ENCODE measurements at places on chromosomes 5 and 9.

DNA sequence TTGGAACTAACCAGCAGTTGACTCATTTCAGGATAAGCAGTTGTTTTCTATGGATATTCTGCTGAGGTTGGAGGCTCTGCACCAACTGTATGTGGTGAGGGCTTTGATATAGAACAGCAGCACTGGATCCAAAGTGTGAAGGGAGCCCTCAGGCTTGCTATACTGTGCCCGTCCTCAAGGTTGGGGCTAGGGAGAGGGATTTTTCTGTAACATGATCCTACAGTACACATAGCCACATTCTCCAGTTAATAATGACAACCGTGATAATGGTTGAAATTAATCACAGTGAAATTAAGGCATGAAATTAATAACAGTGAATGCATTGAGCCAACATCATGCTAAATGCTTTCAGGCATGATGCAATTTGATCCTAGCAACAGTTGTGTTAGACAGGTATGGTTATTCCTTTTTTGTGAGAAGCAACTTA is 36.7 kb downstream of the ARHGAP26 start:
- DNase-seq, result no peak

DNA sequence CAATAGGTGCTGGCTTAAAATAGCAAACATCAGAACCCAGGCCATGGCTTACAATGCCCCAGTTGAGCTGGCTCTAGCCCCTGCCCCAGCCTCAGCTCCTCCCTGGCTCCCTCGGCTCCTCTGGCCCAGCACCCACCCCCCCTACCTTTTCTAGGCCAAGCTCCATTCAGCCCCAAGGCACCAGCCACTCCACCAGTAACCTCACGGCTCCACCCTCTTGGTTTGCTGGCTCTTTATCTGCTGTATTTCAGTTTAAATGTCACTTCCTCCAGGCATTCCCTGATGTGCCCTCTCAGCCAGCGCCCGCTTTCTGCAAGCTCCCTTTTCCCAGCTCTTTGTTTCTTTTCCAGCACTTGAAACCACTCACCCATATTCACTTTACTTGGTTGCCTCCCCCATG is 10.6 kb downstream of the C1QTNF2 start:
- DNase-seq, result no peak

DNA sequence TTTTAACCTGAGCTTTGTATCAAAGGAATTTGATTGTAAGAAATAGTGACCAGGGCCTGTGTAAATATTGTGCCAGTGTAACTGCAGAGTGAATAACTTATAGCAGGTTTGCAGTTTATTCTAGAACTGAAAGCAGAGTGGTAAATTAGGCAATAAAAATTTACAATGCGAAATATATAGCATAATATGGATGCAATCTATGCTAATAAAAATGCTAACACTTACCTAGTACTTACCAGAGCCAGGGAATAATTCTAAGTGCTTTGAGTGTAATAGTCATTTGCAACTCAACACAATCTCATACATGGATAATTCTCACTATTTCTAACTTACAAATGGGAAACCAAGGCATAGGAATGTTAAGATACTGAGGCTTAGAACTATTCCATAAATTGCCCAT is 303.4 kb downstream of the ISL1 start:
- no peak for DNase-seq

DNA sequence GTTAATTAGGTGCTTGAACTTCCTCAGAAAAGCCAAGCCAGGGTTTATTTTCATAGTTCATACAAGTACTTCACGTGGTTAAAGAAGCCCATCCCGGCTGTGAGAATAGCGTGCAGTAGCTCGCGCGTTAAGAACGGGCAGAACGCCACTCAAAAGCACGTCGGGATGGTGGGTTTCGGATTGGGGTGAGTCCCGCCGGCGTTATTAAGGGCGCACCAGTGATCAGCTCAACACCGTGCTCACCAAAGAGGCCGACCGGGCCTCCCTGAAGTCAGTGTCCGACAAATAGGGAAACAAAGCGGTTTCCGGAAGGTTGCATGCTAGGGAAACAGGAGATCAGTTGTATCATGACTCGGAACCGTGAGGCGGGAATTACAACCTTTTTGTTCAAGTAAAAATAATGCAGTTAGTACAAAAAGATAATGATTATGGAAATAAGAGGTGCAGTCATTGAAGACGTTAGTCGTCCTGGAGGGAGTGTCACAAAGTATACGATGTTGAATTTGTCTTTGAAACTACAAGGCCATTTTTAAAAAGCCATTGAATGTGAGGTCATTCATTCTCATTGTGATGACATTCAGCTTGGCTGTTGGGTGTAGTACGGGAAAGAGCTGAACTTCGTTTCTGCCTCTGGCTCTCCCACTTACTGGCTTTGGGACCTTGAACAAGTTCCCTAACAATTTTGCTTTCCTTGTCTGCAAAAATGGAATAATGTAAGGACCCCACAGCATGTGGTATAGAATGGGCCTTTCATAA is 992 bp downstream of the SETD9 start:
- peak; percentile 43 for DNase-seq

DNA sequence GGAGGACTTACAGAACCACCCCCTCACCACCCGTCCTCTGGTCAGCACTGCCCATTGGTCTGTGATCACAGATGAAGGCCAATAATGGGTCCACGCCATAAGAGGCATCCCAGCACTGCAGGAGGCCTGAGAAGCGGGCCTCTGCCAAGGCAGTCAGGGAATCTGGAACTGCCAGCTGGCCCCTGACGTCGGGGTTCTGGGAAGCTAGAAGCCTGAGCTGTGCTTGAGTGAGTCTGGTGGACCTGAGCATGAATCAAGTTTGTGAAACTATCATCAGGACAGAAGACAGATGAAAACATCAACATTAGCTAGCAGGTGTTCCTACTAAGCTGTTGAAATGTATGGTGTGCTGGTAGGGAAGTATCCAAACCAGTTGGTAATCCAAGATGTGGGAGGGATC is 7.8 kb downstream of the ANGPTL2 start:
- no peak for DNase-seq

GRCh38 chr5:158755986-158756385 is 343.7 kb downstream of the EBF1 start:
- no peak for DNase-seq

- DNase-seq, result no peak
These were observed 101.9 kb downstream of the HTR1A start for GRCh38 chr5:63860379-63860778.

GRCh38 chr5:132086277-132086794 is 12.7 kb downstream of the CSF2 start:
- peak; percentile 93 for DNase-seq

DNA sequence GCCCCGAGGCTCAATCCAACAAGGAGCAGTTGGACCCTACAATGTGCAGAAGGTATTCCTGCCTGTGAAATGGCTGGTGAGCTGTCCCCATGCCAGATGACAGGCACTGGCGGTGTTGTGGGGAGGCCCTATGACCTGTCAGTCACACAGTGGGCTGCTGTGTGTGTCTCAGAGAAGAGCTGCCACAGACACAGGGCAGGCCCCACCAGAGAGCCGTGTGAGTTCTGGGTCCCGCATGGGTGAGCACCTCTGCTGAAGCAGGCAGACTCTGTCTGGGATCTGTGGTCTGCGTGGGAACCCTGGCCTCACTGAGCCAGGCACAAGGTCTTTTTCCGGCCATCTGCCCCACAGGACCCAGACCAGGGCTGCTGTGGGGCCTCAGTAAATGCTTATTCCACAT is 37.3 kb upstream of the PITX1 start:
- no peak for DNase-seq

DNA sequence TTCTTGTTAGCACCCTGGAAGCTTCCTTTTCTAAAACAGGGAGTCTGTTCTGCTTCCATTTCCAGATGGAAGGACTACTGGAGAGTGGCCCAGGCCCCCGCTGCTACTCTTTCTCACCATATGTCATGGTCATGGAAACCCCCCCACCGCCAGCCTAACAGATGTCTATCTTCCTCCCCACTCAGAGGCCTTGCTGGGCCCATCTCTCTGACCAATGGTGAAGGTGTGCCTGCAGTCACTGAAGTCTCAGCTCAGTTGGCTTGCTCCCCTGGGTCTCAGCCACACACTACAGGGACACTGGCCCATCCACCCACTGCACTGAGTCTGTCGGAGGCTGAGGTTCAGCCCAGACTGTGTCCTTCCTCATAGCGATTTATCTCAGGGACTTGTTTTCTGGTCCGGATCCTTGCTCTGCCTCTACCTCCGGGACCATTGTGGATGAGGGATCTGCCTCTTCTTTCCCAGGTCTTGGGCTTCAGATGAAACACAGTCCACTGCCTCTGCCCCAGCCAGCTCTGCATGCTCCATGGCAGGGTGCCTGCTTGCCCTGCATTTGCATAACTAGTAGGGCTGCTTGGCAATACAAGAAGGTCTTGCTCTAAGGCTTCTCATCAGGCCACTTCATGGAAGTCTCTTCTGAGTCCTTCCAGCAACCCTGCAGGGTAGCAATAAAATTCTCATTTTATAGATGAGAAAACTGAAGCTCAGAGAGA is 30.8 kb downstream of the GALNT12 start:
- DNase-seq, result no peak

DNA sequence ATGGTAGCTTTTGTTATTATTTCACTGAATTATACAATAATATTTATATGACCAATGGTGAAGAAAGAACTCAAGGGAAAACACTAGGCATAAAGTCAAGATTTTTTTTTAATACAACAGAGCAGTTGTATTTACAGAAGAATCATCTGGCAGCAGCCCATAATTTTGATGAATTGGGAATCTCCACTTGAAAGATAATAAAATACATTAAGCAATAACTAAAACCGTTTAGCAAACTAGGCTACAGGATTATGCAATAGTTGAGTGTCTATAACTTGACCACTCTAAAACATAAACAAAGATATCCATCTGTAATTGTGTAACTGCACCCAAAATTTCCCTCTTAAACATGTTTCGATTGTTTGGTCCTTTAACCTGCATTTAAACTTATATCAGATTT is 80.8 kb downstream of the SNCAIP start:
- DNase-seq, result no peak

DNA sequence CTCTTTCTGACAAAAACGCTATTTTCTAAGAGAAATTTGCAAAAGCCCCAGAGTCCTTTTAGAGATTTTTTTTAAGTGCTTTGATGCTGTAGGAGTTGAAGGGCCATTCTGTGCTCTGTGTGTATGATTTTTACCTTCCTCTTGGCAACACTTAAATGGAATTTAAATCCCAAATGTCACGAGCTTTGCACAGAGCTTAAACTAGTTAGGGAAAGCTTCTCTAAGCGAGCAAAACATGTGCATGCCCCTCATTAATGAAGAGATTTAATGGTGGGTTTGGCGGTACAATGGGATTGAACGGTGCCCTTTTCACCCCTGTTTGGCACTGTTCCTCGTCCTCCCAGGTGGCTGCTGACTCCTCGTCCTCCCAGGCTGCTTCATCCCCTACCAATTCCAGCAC is 220.7 kb downstream of the DRD1 start:
- DNase-seq, result no peak
